Natural killer cell (primary cell): ENCODE measurements at places on chromosomes 4 and X. TPM values are rescaled to one million over a fixed set of nuclear protein-coding genes. Genes with fewer than 3 reads are reported as not detected.

DNA sequence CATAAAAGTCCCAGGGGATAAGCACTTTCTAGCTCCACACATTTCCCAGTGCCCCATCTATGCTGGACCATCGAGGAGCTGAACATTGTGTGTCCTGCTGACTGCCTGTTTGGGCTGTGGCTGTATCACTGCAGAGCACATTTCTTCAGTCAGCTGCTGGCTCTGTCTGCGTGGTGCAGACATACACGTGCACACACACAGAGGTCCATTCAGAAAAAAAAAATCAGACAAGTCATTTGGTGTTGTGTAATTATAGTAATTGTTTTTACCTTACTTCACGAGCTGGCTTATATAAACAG lies 1.1 kb upstream of the PDLIM3 start:
- no peak for DNase-seq

DNA sequence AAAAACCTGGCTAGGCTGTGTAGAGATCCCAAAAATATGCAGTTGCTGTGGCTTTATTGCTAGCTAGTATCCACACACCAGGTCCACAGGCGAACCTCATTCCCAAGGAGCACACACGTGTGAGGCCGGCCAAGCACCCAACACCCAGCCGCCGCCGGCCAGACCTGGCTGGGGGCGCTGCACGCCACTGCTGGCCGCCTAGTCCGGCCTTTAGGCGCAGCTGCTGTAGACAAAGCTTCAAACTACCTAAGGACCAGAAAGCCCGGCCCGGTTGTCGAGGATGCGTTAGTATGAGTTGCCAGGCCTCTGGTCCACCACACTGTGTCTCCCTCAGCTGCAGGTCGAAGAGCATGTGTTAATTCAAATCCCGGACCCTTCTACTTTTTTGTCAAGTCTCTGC lies 3.1 kb downstream of the POU3F4 start:
- no peak for DNase-seq

GRCh38 chr4:57044996-57045395 lies 65.2 kb downstream of the IGFBP7 start:
- DNase-seq: no peak

DNA sequence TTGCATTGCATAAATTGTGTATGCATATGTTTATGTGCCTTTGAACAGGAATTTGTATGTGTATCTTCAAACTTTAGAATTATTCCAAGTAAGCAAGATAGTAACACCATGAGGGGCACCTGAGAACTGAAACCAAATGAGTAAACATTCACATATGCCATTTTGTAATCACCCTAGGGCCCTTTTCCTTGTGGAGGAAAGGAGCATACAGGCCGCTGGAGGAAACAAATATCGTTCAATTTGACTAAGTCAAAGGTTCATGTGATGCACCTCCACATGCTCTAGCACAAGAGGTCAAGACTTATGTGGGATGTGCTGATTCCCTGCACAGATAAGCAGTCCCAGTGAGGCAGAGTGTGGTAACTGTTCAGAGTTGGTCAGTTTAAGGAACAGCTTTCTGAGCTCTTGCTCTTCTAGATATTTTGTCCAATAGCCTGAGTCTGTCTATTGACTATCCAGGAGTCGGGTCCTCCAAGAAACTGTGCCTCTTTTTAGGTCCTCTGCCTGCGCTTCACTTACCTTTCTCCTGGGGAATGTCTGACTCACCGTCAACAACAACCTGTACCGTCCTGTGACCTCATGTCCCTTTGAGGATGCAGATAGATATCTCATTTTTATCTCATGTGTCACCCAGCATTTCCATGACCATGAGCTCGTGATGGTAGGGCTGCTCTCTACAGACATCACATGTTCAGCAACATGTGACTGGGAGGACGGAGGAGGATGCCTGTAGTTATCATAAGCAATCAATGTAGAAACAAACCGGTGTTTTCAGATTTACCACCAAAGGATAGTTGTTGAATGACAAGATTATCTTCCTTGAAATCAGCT lies 196.9 kb downstream of the NWD2 start:
- no peak for DNase-seq

- DNase-seq: no peak
Observed at GRCh38 chr4:53748328-53748772, 157.1 kb upstream of the LNX1 start.

DNA sequence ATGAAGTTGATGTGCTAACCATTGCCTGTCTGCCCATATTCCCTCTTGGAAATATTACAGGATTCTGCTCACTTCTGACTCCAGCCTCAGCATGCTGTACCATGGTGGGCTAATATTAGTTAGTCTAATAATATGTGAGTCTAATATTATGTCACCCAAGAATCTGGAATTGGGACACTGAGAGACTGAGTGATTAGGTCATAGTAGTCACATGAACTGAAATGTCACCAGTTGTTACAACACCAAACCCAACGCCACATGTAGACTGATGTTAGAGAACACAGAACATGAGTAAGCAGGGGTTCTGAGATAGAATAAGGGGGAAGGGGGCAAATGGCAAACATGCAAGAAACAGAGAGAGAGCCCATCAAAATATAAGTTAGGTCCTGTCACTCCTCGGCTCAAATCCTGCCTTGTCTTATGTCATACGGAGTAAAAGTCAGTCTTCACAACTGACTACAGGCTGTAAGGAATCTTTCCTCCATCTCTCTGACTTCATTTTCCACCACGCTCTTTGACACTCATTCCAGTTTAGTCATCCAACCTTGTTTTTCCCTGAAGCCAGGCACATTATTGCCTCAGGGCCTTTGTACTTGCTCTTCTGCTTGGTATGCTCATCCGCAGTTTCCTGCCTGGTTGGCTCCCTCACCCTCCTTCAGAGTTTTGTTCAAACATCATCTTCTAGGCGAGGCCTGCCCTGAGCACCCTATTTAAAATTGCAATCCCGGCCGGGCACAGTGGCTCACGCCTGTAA lies 9.6 kb upstream of the SLAIN2 start:
- no peak for DNase-seq

- DNase-seq: no peak
Observed at GRCh38 chr4:109174224-109174953, 128.1 kb downstream of the COL25A1 start.

GRCh38 chrX:108447303-108447702 lies 7.7 kb downstream of the COL4A5 start:
- DNase-seq: no peak

DNA sequence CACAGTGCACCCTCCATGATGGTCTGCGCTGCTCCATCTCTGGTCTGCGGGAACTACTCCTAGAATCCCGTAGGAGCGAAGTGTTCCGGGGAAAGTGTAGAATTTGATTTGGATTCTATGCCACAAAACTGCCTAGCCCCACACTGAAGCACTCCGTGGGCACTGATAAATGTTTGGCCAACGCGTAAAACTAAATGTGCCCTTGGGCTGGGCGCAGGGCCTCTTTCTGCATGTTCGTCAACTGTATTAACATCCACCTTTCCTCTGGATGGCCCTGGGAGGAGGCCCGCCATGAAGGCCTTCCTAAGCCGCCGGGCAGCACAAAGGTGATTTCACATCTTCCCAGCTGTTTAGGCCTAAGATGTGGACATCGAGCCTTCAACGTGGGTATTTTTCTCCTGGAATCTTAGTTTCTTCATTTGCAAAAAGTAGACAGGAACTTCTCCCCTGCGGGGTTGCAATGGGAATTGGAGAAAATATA lies 2.6 kb downstream of the MSX1 start:
- no peak for DNase-seq

DYNLT3 gene
- 25.0 TPM for total RNA-seq

NIPAL1 gene
- total RNA-seq: not detected
